ENCODE measurements at places on chromosomes 11 and 22.

GRCh38 chr11:68481579-68482240 is 21.2 kb downstream of the PPP6R3 start:
- no peak for DNase-seq

GRCh38 chr11:44608991-44609782 is 43.7 kb downstream of the CD82 start:
- DNase-seq, result peak; percentile 52

DNA sequence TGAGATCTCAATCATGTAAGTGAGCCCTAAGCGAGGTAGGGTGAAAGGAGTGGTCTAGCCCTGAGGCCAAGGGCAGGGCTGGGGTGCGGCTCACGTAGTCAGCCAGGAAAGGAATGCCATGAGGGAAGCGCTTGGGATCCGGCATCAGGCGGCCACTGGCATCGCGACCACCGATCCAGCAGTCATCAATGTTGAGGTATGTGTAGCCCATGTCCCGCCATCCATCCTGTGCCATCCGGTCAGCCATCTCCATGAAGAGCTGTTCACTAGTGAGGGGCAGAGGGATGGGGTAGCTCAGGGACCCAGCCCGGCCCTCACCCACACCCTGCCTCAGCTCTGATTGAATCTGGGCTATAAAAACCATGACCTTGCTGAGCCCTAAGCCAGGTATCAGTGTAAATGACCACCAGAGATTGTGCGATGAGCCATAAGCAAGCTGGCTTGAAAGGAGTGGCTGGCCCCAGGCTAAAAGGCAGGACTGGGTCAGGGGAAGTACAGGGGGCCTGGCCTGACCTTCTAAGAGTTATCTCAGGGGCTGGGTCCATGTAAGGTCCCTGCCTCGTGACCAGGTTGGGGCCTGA is 2.9 kb downstream of the NAGA start:
- DNase-seq, result no peak

DNA sequence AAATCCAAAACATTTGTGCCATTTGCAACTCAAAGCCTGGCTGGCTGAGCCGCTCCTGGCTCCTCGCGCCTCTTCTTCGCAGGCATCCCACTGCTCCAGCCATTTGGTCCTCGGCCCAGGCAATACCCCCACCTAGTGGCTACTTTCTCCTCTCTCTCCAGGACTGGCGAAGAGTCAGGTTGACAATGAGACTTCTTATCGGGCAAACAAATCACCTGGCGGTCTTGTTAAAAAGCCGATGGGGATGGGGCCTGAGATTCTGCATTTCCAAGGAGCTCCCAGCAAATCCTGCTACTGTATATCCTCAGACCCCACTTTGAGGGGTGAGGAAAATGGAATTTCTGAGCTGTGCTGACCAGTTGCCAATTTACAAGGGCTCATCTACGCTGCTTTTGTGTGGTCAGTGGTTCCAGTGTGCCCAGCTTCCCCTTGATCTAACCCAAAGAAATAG is 89.0 kb downstream of the ISX start:
- DNase-seq, result no peak

GRCh38 chr11:9753021-9753420 is 89.1 kb downstream of the SWAP70 start:
- DNase-seq, result no peak

- no peak for DNase-seq
Measured at GRCh38 chr11:117949062-117949461, 19.9 kb upstream of the TMPRSS13 start.

DNA sequence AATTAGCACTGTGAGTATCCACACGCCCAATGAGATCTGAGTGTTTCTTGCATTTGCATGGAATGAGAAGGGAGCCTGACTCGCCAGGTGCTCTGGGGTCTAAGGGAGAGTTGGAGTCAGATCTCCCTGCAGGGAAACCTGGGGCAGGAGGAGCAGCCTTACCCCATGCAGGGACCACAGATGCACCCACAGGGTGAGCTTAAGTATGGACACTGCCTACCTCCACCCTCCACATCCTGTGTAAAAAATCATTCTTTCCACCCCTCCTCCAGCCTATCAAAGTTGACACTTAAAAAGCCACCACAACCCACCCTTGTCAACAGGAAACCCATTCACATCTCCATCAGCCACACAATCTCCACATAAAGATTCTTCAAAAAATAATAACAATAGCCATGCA is 67.0 kb upstream of the IGLL5 start:
- peak; percentile 53 for DNase-seq

- DNase-seq, result no peak
Measured at GRCh38 chr11:104658177-104658576, 240.1 kb downstream of the CASP12 start.

GRCh38 chr11:67705264-67705663 is 30.8 kb upstream of the ALDH3B2 start:
- no peak for DNase-seq

DNA sequence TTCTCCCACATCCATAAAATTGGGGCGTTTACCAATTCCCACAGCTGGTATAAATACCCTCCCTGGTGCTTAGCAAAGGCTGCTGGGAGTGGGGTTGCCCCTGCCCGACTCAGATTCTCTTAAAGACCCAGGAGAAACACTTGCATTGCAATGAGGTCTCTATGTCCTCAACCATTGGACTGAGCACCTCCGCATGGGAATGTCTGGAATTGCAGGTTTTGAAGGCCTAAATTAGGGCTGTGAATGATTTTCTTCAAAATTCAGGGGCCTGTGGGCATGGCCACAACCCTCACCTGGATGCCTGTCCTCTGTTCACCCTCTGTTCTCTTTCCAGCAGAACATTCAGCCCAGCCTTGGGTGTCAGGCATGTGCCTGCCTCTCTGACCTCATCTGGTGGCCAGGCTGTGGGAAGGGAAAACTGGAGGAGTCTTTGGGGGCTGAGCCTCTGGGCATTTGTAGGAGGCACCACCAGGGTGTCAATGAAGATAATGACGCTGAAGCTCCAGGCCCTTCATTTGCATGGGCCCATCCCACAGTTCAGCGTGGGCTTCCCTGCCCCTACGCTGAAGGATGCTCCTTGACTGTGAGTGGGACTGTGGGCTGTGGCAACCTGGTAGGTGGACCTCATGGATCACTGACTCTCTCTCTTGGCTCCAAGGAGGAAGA is 52.7 kb upstream of the MYEOV start:
- DNase-seq, result no peak

GRCh38 chr22:38167988-38168407 is 13.6 kb downstream of the PLA2G6 start:
- no peak for DNase-seq

DNA sequence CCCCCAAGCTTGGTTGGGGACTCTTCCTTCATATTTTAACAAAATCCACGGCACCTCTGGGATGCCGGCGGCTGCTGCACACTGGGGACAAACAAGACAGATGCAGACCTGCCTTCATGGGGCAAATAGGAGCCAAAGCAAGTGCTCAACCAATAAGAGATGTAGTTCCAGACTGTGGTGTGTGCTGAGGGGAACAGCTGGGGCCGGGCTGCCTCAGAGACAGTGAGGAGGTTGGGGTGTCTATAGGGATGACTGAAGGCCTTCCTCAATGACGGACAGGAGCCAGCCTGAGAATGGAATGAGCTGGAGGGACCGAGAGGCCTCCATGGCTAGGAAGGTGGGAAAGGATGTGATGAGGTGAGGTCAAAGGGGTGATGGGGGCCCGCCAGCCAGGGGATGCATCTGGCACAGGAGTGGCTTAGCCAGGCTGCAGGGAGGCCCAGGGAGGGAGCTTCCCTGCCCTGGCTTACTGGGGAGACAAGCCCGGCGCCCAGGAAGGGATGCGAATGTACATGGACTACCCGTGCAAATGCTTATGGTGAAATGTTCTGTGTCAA is 10.3 kb upstream of the CTSD start:
- no peak for DNase-seq

GRCh38 chr22:23722724-23723123 is 28.2 kb downstream of the ZNF70 start:
- DNase-seq, result no peak

- peak; percentile 40 for DNase-seq
Measured at GRCh38 chr22:37282385-37282677, at the start of gene CYTH4. TSS of gene CYTH4 (plus strand) at chr22:37282508. CDS start at chr22:37282570, 62 bp downstream.

GRCh38 chr11:97614606-97615005 is 1224.8 kb downstream of the JRKL start:
- DNase-seq, result no peak

- peak; percentile 80 for DNase-seq
Measured at GRCh38 chr11:102452461-102453301, at the start of gene TMEM123. TSS of gene TMEM123 (minus strand) at chr11:102452765. CDS start at chr11:102452623, 142 bp downstream.

DNA sequence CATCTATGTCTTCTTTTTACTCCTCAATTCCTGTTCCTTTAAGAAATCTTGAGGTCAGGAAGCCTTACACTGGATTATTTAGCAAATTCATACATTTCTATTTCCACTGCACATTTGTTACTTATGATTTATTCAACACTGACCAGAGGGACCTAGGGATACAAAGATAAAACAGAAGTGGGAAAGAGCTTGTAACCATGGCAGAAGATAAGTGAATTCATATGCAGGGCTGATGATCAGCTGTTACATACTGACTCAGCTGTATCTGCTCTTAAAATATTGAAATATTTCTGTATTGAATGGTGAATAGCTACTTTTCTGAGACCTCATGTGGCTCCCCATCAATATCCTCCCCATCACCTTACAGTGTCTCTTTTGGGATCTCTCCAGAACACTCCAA is 25.2 kb downstream of the HORMAD2 start:
- no peak for DNase-seq

DNA sequence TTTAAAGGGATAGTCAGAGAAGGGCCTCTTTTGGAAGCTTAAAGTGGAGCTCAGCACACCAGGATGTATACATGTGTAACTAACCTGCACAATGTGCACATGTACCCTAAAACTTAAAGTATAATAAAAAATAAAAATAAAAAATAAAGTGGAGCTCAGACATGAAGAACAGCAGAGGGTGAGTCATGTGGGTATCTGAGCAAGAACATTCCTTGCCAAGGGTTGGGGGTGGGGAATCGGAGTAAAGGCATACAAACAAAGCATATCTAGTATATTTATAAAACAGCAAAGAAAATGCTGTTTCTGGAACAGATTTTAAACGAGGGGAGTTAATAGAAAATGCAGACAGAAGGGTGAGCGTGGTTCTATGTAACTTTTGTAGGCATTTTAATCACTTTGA is 562.6 kb upstream of the ANO3 start:
- no peak for DNase-seq

DNA sequence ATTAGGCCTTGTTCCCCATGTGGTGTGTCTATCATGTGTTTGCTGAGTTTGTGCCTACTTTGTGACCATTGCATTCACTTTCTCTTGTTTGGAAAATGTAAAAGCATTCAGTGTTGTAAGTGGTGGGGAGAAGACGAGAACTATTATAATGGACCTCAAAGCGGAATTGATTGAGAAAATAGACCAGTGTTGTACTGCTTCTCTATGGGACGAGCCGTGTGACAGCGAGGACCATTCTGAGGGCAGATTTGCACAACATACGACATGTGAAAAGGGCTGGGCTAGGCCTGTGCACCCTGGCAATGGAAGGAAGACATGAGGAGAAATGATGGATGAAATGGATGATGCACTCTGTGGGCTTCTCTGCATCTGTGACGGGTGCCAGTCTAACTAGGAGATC is 233.5 kb downstream of the DSCAML1 start:
- DNase-seq, result no peak

- DNase-seq, result no peak
Measured at GRCh38 chr11:30481330-30481729, 104.8 kb downstream of the MPPED2 start.

DNA sequence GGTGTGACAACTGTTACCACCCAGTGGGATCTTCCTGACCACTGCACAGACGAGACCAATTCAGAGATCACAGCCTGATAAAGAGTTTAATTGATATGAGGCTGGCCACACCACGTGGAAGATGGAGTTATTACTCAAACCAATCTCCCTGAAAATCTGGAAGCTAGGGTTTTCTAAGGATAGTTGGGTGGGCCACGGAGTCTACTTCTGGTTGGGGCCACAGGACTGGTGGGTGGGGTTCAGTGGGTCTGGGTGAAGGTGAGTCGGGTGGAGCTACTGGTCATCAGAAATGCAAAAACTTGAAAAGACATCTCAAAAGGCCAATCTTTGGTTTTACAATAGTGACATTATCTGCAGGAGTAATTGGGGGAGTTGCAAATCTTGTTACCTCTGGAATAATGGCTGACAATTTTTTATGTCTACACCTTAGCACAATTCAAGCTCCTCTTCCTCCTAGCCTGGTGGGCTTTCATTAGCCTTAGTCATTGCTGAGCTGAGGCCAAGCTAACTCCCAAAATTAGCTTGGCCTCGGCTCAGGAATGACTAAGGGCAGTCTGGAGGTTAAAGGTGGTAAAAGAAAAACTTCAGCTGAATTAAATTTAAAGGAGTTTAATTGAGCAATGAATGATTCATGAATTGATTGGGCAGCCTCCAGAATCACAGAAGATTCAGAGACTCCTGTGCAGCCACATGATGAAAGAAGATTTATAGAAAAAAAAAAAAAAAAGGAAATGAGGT is 13.1 kb downstream of the C11orf96 start:
- DNase-seq, result no peak

DNA sequence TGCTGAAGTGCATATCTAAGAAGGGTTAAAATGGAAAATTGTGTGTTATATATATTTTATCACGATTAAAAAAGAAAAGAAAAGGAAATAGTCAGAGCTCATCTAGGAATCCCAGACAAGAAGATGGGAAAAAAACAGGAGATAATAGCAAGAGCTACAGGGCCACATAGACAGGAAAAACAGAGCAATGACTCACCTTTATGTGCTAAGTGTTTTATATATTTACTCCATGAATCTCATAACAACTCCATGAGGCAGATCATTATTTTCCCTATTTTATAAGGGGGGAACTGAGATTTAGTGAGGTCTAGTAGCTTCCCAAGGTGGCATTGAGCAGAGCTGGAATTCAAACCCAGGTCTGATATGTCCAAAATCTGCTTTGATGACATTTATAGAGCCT is 18.1 kb upstream of the ELF5 start:
- DNase-seq, result no peak

DNA sequence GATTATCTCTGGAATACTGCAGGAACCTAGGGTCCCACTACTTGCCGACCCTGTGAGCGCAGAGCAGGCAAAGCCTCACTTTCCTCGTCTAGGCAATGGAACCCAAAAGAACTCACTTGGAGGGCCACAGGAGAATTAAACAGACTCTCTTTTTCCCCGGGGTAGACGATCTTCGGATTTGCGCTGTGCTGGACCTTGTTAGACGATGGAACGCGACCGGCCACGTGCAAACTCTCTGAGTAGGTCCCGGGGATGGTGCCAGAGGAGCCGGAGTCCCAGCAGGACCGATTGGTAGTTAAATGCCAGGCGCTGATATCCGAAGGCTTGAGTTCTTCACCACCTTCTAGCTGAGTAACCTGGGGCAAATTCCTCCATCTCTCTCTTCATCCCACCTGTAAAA is 1.0 kb upstream of the SLC1A2 start:
- no peak for DNase-seq
